G401 (cell line): ENCODE measurements at places on chromosomes 1 and 21. TPM values are rescaled to one million over a fixed set of nuclear protein-coding genes. Genes with fewer than 3 reads are reported as not detected.

Gene OR2L13
- not detected in 2 replicates for total RNA-seq

DNA sequence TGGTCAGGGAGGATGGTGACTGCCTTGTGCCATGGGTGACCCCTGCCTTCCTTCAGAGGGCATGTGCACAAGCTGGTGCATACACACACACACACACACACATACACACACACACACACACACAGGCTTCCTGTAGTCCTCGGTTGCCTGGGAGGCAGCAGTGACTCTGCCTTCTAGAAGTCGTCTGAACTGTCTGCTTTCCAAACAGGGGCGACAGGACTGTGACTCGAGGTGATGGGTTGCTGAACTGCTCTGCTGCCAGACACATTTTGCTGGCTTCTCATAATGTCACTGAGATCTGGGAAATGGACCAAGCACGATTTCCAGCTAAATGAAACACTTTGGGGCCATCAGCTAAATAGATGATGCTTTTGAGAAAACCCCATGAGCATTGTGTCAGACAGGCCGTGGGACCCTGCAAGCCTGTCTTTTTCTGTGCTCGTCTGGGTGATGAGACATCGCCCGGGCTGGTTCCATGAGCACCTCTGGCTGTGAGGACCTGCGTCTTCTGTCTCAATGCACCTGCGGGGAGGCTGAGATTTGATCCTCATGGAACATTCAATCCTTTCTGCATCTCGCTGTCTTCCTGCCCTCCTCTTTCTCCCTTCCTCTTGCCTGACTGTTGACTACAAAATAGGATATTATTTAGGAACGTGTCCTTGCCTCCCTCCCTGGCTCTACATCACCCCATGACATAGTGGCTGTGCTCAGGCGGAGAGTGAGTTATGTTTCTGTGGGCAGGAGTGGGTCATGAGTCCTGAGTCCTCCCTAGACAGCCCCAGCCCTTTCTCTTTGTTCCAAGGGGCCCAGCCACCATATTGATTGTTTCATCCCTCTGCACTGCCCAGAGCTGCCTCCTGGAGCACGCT is 436.8 kb downstream of the CAMTA1 start:
- no peak for DNase-seq

Gene PAX7
- total RNA-seq = not detected in 2 replicates

- peak; percentile 55 for DNase-seq
Measured at GRCh38 chr1:58249737-58250586, 296.6 kb downstream of the OMA1 start.

- no peak for DNase-seq
Measured at GRCh38 chr1:6129313-6129712, 50.8 kb downstream of the CHD5 start.

Gene GBP6
- not detected in 2 replicates for total RNA-seq
